ENCODE measurements at places on chromosomes 3 and 15.
A peak's percentile ranks its signal among the peaks of the same experiment; 100 is the strongest.

GRCh38 chr3:44080474-44081072 is 161.1 kb upstream of the TOPAZ1 start:
- DNase-seq, result no peak

- DNase-seq, result no peak
These were observed 143.4 kb downstream of the EEFSEC start for GRCh38 chr3:128296469-128297251.

DNA sequence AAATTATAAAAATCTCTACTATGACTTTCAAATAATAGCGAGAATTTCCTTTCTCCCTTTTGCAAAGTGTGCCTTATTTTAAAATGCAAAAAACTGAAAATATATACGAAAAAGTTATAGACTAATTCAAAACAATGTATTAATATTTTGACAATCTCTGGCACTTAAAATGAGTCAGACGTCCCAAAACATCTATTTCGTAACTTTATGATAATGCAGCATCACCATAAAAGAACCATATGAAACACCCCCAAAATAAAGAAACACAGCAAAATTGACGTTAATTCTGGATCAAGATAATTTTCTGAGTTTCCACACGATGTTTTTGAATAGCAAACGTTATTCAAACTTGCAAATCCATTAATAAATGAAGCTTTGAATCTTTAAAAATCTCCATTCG is 1.0 kb downstream of the COPS2 start:
- no peak for DNase-seq

GRCh38 chr3:49618412-49618811 is 55.7 kb upstream of the APEH start:
- no peak for DNase-seq

- DNase-seq, result no peak
These were observed 56.9 kb downstream of the CACNA1D start for GRCh38 chr3:53551324-53551723.

DNA sequence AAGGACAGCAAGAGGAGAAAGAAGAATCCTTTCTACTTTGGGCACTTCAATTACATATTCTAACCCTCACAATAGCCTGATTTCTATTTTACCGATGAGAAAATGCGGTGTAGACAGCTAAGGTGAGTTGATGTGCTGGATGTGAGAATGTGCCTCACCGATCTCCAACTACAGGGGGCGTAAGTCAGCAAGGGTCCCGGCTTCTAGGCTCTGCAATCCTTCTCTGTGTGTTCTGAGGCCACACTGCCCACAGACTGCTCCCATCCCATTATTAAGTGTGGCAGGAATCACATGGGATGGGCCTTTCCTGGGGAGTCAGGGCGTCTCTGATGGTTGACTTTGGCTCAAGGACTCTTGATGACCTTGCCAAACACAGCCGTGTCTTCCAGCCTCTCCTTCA is 23.6 kb upstream of the RPL35A start:
- peak; percentile 3 for DNase-seq

DNA sequence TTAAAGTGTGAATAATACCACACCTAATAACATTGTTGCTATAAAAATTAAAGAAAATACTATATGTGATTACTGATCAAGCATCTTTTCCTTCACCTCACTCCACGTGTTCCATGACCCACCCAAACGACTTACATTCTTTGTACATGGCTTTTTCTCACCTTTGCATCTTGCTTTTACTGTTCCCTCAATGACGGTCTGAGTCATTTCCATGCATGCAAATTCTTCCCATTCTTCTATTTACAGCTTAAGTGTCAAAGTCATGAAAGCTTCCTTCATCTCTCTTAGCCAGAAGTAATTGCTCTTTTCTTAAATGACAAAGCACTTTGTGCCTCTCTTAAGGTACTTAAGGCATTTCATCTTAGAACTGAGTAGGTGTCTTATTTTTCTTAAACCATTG is 64.0 kb downstream of the GREM1 start:
- no peak for DNase-seq

DNA sequence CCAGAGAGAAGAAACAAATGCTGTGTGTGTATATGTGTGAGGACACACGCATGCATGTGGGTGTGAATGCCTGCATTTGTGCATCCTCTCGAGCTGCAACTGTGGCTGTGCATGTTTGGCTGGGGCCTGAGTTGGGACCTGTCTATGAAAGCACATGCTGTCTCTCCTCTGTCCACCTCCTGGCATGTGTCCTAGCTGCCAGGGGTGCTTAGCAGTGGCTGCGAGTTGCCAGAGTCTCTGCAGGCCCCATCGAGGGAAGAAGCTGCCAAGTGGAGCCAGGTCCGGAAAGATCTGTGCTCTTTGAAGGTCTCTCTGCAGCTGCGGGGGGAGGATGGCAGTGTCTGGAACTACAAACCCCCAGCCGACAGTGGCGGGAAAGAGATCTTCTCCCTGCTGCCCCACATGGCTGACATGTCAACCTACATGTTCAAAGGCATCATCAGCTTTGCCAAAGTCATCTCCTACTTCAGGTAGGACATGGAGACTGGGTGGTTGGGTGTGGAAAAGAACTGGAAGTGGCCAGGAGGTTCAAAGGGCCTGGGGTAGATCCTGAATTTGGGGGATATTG is 30.7 kb downstream of the NR1I2 start:
- no peak for DNase-seq

- DNase-seq, result no peak
These were observed 23.8 kb downstream of the TMEM45A start for GRCh38 chr3:100516232-100516631.

- DNase-seq, result peak; percentile 4
These were observed 496.2 kb downstream of the FHIT start for GRCh38 chr3:60755094-60755493.
